ENCODE measurements at places on chromosomes 3 and 15. TPM values are rescaled to one million over a fixed set of nuclear protein-coding genes. Genes with fewer than 3 reads are reported as not detected.

Gene PIF1
- total RNA-seq: 2.8 TPM

Gene RAD51
- 0.42 TPM for total RNA-seq

Gene SLCO2A1
- total RNA-seq: 101 TPM

Gene GOLGA6C
- total RNA-seq: not detected

Gene TWF2
- 52.2 TPM for total RNA-seq

Gene TRIM42
- not detected for total RNA-seq

Gene TBC1D23
- total RNA-seq: 59.3 TPM

Gene GOLGA8G
- total RNA-seq: not detected

Gene RASGRF1
- total RNA-seq: 0.13 TPM

Gene STAC
- 14.2 TPM for total RNA-seq

Gene RASL12
- 86.9 TPM for total RNA-seq

Gene CPLX3
- total RNA-seq: not detected

Gene KBTBD13
- 1.5 TPM for total RNA-seq

Gene SCN5A
- 2.0 TPM for total RNA-seq

Gene FBLN2
- total RNA-seq: 494 TPM

Gene PSTPIP1
- 42.9 TPM for total RNA-seq

Gene ABI3BP
- 213 TPM for total RNA-seq

Gene SLC49A4
- 13.4 TPM for total RNA-seq

Gene ZBBX
- total RNA-seq: not detected

Gene CORO2B
- total RNA-seq: 3.8 TPM

Gene GOLGA6B
- total RNA-seq: not detected

Gene CACNA1D
- total RNA-seq: 0.78 TPM

Gene SAMD7
- total RNA-seq: not detected

Gene GOLGA8R
- total RNA-seq: 16.0 TPM

Gene PROK2
- total RNA-seq: 3.8 TPM

Gene UROC1
- not detected for total RNA-seq

Gene ARNT2
- total RNA-seq: 16.2 TPM

Gene IQGAP1
- total RNA-seq: 297 TPM

Gene SLC2A2
- total RNA-seq: not detected

Gene CNOT10
- total RNA-seq: 38.3 TPM

Gene RYR3
- total RNA-seq: 23.1 TPM

Gene XCR1
- total RNA-seq: 0.63 TPM

Gene SLC22A13
- 1.3 TPM for total RNA-seq

Gene SETD5
- 200 TPM for total RNA-seq

Gene C15orf39
- total RNA-seq: 26.8 TPM

Gene GPR27
- 2.1 TPM for total RNA-seq

Gene CLEC3B
- total RNA-seq: 109 TPM

Gene TMCO5A
- not detected for total RNA-seq

Gene FAM81A
- total RNA-seq: 0.97 TPM

Gene NMNAT3
- total RNA-seq: 5.2 TPM

Gene ULK3
- 31.6 TPM for total RNA-seq

Gene AMT
- total RNA-seq: 11.3 TPM

All from aorta (tissue), 5 donors.